ENCODE measurements at places on chromosomes 3 and 15.

GRCh38 chr3:169663951-169664820 lies 674 bp upstream of the MECOM start:
- DNase-seq, result no peak

DNA sequence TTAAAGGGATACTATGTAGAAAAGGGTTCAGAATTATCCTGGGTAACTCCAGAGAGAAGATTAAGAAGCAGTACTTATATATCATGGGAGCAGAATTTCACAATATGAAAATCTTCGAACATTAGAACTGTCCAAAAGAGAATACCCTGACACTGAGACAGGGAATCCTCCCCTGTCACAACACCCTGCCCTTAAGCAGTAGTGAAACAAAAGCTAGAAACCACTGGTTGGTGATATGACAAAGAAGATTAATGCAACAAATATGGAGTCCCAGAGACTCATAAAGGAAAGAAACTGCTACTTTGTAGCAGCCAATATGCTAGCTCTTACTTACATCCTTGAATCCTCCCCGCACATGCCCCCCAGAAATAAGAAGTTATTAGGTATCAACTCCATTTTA lies 18.5 kb downstream of the MIX23 start:
- DNase-seq, result no peak

- DNase-seq, result no peak
Measured at GRCh38 chr3:128629936-128630335, 20.7 kb downstream of the RPN1 start.

GRCh38 chr3:188286087-188286513 lies 132.1 kb downstream of the LPP start:
- DNase-seq, result no peak

GRCh38 chr3:133488785-133489367 lies 84.6 kb upstream of the CDV3 start:
- no peak for DNase-seq

GRCh38 chr3:25156626-25157025 lies 271.4 kb upstream of the RARB start:
- DNase-seq, result no peak

DNA sequence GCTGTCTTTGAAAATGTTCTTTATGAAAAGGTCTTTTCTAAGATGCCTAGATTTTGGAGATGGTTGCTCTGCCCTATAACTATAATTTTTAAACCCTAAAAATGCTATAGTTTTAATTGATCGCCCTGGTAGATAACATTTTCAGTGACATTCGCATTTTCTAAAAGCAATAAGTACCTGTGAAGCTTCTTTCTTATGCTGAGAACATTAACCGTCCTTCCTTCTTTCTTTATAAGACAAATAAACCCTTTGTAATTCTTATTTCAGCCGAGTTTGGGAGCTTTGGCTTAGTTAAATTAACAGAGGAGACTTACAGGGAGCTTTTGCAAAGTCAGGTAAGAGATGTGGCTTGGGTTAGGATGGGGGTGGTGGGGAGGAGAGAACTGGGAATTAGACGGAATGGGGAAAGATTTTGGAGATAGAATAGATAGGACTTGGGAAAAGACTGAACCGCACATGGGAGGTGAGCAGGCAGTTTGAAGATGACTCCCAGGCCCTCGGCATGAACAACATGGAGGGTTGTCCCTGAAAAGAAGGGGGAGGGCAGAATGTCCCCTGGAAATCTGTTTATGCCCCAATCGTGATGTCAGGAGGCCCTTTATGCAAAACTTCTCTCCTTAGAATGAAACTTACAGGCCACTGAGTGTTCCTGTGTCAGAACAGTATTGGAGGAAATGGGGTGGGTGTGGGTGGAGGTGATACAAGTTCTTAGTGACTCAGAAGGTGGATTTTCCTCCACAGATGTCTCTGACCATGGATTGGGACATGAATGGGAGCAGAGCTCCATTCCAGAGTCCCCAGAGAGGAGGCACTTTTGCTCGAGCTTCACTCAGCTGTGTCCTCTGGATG lies 76.2 kb upstream of the LARS2 start:
- no peak for DNase-seq

DNA sequence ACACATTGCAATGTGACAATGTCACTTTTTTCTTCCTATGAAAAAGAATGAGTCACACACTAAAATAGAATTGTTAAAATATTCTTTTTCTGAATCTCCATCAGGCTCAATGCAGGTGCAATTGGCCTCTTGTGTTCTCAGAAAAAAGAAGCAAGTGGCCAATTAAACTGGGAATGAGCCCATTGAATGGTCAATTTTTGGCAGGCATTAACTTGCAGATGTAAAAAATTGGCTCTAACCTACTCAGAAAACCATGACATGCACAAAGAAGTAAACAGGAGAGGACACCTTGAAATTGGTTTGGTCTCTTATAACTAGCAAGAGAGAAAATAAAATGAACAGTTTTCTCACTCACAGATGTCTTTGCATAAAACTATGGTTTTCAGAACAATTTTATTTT lies 820.8 kb downstream of the TBL1XR1 start:
- DNase-seq, result no peak

- DNase-seq, result no peak
Measured at GRCh38 chr3:38311476-38311875, 29.4 kb downstream of the SLC22A14 start.

Data from NCI-H1930 (cell line).